Fibroblast of lung (primary cell): ENCODE measurements at places on chromosomes 1 and 21. TPM values are rescaled to one million over a fixed set of nuclear protein-coding genes. Genes with fewer than 3 reads are reported as not detected.

Gene TMOD4
- total RNA-seq: not detected in 2 replicates

- H3K27ac ChIP-seq: no peak overlapping the region
- no peak overlapping the region for H3K4me3 ChIP-seq
- no peaks in the 10 kb centered on the region for H3K36me3 ChIP-seq
- DNase-seq: no peak
- no peaks in the 10 kb centered on the region for H3K4me1 ChIP-seq
Observed at GRCh38 chr1:34050709-34051485, 114.1 kb downstream of the CSMD2 start.

DNA sequence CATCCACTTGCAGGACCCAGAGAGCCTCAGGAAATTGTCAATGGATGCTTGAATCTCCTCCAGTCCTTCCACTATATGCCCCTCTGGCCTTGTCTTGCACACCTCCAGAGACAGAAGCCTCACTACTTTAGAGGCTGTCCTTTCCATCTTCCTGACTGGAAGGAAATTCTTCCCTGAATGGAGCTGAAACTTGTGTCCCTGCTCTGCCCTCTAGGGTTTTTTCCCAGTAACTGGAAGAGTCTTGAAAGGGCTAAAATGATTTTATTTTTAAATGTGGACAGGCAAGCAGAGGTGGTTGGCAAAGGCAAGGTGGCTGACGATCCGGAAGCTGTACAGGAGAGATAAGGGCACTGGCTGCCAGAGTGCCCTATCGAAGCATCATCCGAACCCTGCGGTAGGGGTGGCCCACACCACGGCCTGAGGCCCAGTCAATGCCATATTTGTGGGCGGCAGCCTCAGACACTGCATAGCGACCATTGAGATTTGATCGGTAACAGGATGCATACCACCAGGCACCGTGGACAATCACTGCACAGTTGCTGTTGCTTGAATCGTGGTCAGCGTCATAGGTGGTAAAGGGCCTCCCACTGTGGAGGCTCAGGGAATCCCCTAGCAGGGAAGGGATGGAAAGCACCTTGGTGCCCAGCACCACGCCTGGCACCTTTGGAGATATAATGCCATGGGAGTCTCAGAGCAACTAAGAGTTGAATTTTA lies 2.3 kb upstream of the MAP3K6 start:
- H3K27me3 ChIP-seq: no peaks in the 10 kb centered on the region
- no peak overlapping the region for H3K27ac ChIP-seq
- H3K4me3 ChIP-seq: no peak overlapping the region
- H3K36me3 ChIP-seq: peaks cover 7% of the 10 kb centered on the region
- DNase-seq: peak; percentile 53
- peaks cover 11% of the 10 kb centered on the region for H3K4me1 ChIP-seq

DNA sequence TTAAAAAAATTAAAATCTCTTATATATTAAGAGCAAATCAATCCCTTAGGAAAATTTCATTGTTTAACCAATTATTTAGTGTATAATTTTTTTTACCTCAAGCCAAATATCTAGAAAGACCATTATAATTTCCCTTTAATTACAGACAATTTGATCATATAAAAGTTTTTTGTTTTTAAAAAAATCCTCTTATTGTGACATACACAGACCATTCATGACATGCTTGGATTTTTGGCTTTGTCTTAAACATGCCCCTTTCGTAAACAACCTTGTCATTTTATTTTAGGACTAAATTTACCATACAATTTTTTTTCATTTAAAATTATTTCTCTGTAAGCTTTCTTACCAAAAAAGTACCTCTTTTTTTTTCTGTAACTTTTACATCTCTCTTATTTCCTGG lies 14.2 kb upstream of the CYP4B1 start:
- H3K27me3 ChIP-seq: no peaks in the 10 kb centered on the region
- no peak for DNase-seq
- no peaks in the 10 kb centered on the region for H3K36me3 ChIP-seq
- H3K27ac ChIP-seq: no peak overlapping the region

Gene S100B
- total RNA-seq: not detected in 2 replicates

- H3K27me3 ChIP-seq: no peaks in the 10 kb centered on the region
- DNase-seq: peak; percentile 51
- H3K27ac ChIP-seq: peak overlapping the region; percentile 42
- H3K4me1 ChIP-seq: peaks cover 20% of the 10 kb centered on the region
- H3K36me3 ChIP-seq: peaks cover 6% of the 10 kb centered on the region
Observed at GRCh38 chr21:44958471-44959191, 18.8 kb downstream of the SLX9 start.

DNA sequence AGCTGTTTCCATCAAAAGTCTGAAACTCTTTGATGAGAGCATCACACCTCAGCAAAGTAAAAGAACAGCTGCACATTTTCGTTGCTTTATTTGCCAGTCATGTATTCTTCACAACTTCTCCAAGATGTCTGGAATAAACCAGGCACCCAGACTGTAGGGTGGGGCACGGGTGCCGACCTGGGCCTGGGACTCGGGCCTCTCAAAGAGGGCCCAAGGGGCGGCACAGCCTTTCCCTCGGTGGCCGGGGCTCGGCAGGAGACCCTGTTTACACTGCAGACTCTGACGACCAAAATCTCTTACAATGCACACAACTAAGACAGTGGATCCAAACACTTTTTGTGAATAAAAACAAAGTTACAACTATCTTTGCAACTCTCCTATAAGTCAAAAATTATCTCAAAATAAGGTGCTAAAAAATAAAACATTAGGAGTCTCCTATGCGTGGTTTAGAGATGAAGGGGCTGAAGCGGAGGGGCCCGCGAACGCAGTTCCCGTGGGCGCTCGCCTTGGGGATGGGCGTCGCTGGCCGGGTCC lies 696 bp downstream of the LSS start:
- H3K27me3 ChIP-seq: no peaks in the 10 kb centered on the region
- H3K36me3 ChIP-seq: peaks cover 3% of the 10 kb centered on the region
- no peak for DNase-seq
- H3K27ac ChIP-seq: peak overlapping the region; percentile 88
- H3K4me3 ChIP-seq: peak overlapping the region; percentile 91
- H3K4me1 ChIP-seq: peaks cover 9% of the 10 kb centered on the region

DNA sequence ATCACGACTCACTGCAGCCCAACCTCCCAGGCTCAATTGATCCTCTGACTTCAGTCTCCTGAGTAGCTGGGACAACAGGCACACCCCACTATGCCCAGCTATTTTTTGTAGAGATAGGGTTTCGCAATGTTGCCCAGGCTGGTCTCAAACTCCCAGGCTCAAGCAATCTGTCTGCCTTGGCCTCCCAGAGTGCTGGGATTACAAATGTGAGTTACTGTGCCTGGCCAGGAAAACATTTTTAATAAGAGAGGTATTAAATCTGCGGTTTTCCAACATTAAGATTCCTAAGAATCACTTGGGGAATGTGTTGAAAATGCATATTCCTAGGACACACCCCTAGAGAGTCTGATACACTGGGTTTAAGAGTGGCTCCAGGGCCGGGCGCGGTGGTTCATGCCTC lies 8.7 kb downstream of the CSF1 start:
- peaks cover 8% of the 10 kb centered on the region for H3K4me1 ChIP-seq
- peaks cover 57% of the 10 kb centered on the region for H3K36me3 ChIP-seq
- H3K27me3 ChIP-seq: no peaks in the 10 kb centered on the region
- no peak overlapping the region for H3K27ac ChIP-seq
- no peak for DNase-seq

Gene TAS1R1
- under 0.01 and 0.17 TPM in 2 replicates for total RNA-seq

- DNase-seq: no peak
- H3K27me3 ChIP-seq: peaks cover 37% of the 10 kb centered on the region
- no peaks in the 10 kb centered on the region for H3K36me3 ChIP-seq
- no peak overlapping the region for H3K27ac ChIP-seq
- H3K4me3 ChIP-seq: no peak overlapping the region
Observed at GRCh38 chr1:156387870-156388173, 18.8 kb downstream of the RHBG start.

Gene TNNI3K
- total RNA-seq: 0.66 and 1.0 TPM in 2 replicates

GRCh38 chr1:93450321-93450720 lies 2.4 kb downstream of the FNBP1L start:
- no peak overlapping the region for H3K27ac ChIP-seq
- H3K27me3 ChIP-seq: peaks cover 10% of the 10 kb centered on the region
- H3K36me3 ChIP-seq: no peaks in the 10 kb centered on the region
- H3K4me1 ChIP-seq: peaks cover 3% of the 10 kb centered on the region

Gene PNRC2
- 84.4 and 91.7 TPM in 2 replicates for total RNA-seq

- no peak overlapping the region for H3K27ac ChIP-seq
- no peaks in the 10 kb centered on the region for H3K4me1 ChIP-seq
- H3K27me3 ChIP-seq: no peaks in the 10 kb centered on the region
Observed at GRCh38 chr1:185895208-185895900, 161.2 kb downstream of the HMCN1 start.

DNA sequence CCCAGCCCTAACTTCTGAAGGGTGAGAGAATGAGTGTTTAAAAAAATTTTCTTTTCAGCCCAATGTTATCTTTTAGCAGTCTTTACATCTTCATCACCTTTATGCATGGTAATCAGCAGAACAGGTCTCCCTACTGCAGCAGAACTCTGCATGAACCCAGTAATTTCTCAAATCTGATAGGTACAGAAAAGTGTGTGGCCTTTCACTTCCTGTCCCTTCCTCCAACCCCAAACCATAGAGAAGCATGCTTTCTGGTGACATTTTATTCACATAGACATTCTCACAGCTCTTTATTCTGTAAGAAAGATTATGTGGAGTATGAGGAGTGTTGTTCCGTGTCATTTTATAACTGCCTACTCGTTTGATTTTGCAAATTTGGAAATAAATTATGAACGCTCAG lies 68.6 kb downstream of the RPAP2 start:
- no peak overlapping the region for H3K27ac ChIP-seq
- H3K4me3 ChIP-seq: no peak overlapping the region
- no peaks in the 10 kb centered on the region for H3K4me1 ChIP-seq
- H3K27me3 ChIP-seq: no peaks in the 10 kb centered on the region
- DNase-seq: no peak
- H3K36me3 ChIP-seq: no peaks in the 10 kb centered on the region

- H3K4me1 ChIP-seq: no peaks in the 10 kb centered on the region
- DNase-seq: no peak
- H3K36me3 ChIP-seq: no peaks in the 10 kb centered on the region
- no peak overlapping the region for H3K27ac ChIP-seq
- H3K27me3 ChIP-seq: no peaks in the 10 kb centered on the region
Observed at GRCh38 chr1:158564608-158565007, 5.8 kb downstream of the OR6P1 start.

DNA sequence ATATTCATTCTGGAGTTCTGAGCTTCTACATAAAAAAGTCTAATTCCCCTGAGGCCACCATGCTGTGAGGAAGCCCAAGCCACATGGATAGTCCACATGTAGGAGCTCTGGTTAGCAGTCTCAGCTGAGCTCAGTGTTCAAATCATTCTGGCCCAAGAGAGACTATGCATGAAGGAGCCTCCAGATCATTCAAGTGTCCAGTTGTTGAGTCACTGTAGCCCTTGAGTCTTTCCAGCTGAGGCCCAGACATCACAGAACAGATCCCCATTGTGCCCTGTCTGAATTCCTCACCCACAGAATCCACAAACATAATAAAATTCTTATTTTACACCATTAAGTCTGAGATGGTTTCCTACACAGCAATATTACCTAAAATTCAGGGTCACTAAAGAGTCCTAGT lies 107.0 kb upstream of the NGF start:
- H3K27ac ChIP-seq: no peak overlapping the region
- no peak for DNase-seq
- H3K36me3 ChIP-seq: no peaks in the 10 kb centered on the region

GRCh38 chr1:193614817-193615216 lies 428.4 kb upstream of the B3GALT2 start:
- H3K4me3 ChIP-seq: no peak overlapping the region
- no peak overlapping the region for H3K27ac ChIP-seq
- no peaks in the 10 kb centered on the region for H3K36me3 ChIP-seq
- H3K4me1 ChIP-seq: no peaks in the 10 kb centered on the region
- no peaks in the 10 kb centered on the region for H3K27me3 ChIP-seq
- DNase-seq: no peak

Gene CLIC6
- 1.8 and 5.3 TPM in 2 replicates for total RNA-seq

DNA sequence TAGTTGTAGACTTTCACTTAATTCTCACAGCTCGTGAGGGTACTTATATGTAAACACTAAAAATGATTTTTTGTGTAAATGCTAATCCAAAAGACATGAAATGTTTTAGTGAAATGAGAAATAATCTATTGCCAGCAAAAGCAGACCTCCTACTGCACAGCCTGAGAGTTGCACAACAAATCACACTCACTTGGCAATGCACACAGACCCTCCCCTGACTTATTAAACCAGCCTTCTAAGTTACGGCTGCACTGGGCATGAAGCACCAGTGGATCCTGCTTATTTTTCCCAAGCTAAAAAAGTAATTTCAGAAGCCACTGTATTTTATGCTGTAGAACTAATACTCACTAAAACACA lies 10.3 kb downstream of the ERRFI1 start:
- no peak overlapping the region for H3K27ac ChIP-seq
- H3K36me3 ChIP-seq: peaks cover 16% of the 10 kb centered on the region
- H3K27me3 ChIP-seq: no peaks in the 10 kb centered on the region

Gene CAPN8
- total RNA-seq: not detected in 2 replicates

Gene LDLRAD1
- not detected in 2 replicates for total RNA-seq

DNA sequence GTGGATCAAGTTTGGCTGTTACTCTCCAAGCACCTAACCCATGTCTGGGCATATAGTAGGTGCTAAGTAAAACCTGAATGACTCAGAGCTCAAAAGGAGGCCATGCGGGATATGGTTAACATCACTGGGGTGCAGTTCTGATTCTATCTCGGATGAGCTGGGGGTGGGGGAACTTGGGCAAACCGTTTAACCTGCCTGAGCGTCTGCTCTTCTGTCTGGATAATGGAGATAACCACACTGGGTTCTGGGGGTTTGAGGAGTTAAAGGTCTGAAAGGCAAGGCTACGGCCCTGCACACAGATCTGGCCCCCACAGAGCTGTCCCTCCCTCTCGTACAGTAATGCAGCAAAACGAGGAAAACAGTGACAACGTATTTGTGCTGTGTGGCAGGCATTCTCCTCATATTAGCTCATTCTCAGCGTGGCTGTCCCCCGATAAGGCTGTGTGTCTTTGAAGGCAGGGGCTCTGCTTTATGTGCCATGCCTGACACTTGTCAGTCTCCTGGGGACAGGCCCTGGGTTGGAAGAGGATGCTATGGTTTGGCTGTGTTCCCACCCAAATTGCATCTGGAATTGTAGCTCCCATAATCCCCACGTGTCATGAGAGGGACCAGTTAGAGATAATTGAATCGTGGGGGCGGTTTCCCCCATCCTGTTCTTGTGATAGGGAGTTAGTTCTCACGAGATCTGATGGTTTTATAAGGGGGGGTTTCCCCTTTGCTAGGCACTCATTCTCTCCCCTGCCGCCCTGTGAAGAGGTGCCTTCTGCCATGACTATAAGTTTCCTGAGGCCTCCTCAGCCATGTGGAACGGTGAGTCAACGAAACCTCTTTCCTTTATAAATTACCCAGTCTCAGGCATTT lies 6.8 kb upstream of the ALDH4A1 start:
- no peaks in the 10 kb centered on the region for H3K27me3 ChIP-seq
- H3K27ac ChIP-seq: no peak overlapping the region
- H3K4me3 ChIP-seq: no peak overlapping the region
- no peak for DNase-seq

- no peaks in the 10 kb centered on the region for H3K4me1 ChIP-seq
- DNase-seq: no peak
- no peaks in the 10 kb centered on the region for H3K27me3 ChIP-seq
- H3K4me3 ChIP-seq: no peak overlapping the region
Observed at GRCh38 chr1:96808191-96808590, 86.6 kb downstream of the PTBP2 start.
